Stimulated activated CD8-positive, alpha-beta memory T cell treated with anti-CD3 and anti-CD28 coated beads, Interleukin-2, amount 100 ng/mL, for 1 hour (primary cell): ENCODE measurements at places on chromosomes 5 and 9.

DNA sequence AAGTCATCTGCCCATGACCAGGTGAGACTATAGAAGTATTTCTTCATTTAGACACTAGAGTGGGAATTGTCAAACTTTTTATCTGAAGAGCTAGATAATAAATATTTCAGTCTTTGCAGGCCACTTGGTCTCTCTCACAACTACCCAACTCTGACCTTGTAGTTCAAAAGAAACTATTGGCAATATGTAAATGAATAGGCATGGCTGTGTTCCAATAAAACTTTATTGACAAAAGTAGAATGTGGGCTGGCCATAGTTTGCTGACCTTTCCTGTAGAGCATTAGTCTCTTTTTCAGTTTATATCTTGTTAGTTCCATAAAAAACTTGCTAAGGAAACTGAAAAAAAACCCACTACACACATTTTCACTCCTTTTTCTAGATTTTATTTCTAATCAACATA, 535.5 kb downstream of the PRR16 start:
- DNase-seq = no peak

- DNase-seq = no peak
These were observed 161.2 kb downstream of the FGF18 start for GRCh38 chr5:171580502-171581265.

GRCh38 chr5:117604845-117605244, 1030.2 kb upstream of the SEMA6A start:
- no peak for DNase-seq

- DNase-seq = no peak
These were observed 173.0 kb downstream of the OLFM1 start for GRCh38 chr9:135260221-135261180.

DNA sequence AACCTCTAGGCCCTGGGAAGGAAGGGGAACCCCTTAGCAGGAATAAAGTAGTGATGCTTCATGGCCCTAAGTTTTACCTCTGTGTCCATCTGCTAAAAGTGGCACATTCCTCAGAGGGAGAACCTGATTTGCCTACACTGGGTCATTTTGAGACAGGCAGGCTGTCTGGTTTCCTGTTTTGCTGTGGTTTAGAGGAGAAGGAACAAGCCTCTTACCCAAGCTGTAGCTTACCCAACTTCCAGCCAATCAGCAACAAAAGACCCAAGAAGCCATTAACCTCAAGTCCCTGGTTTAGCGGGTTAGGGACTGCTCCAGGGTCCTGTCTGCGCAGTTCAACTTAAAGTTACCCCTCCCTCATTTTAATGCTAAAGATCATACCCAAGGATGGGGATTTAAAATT, 411.0 kb downstream of the MAT2B start:
- DNase-seq = no peak

DNA sequence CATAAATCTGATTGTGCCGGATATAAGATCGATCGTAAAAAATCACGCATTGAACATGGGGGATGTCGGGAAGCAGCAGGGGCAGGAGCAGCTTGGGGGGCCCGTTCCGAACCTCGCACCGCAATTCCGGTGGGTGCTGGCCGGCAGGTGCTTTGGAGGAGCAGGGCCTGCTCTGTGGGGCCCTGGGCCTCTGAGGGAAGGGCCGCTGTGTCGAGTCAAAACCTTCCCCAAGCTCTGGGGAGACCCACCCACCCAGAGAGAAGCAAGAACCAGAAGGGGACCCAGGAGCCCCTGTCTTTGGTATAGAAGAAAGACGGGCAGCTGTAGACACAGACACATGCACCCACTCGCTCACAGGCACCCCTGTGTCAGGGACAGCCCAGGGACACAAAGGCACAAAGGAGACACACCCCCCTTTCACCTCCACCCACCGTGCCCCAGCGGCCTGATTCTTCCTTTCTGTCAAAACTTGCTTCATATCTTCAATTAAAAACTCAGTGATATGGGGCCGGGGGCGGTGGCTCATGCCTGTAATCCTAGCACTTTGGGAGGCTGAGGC, 49.4 kb upstream of the ZBTB43 start:
- no peak for DNase-seq

- no peak for DNase-seq
These were observed 76.1 kb downstream of the FNIP1 start for GRCh38 chr5:131720714-131721113.
